ENCODE measurements at places on chromosomes 3 and 15.

- no peak for DNase-seq
Measured at GRCh38 chr3:131349946-131350347, 31.6 kb upstream of the NUDT16 start.

DNA sequence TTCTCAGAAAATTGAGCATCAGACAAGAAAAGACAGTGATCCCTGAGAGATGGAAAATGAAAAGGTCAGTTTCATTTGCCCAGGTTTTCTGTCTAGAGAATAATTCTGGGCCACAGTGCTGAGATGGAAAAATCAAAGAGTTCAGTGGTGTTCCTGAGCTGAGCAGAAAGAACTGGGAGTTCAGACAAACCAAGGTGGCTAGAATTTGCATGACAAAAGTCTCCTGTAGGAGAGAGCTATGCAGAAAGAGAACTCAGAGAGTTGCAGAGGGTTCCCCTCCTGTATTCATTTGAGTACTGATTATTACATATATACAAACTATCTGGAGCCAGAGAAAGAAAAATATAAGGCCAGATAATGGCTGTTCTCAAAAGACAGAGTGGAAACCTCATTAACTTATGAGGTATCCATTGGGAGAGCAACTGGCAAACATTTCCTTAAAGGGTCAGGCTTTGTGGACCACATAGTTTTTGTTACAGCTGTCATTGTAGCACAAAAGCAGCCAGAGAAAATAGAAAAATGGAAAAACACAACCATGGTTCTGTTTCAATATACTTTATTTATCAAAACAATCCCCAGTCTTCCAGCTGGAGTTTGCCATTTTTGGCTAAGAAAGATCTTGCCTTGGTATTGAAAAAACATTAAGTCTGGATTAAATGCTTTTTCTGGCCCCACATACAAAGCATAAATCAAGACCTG lies 1004.1 kb downstream of the TBL1XR1 start:
- DNase-seq: peak; percentile 38

DNA sequence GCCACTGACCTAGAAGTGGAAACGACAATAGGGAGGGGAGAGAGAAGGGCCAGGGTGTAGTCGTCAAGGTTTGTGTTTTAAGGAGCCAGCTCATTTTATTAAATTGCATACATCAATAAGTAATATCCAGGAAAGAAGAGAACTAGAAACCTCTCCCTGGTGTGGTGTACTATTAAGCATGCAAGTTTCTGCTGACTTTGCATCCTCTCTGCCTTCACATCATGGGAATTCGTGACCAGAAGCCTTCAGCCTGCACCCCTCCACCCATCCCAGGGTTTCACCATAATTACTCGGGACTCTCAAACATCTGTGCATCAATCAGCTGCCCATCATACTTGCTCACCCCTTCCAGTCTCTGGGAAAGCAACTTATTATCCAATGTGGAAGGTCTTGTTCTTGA lies 70.9 kb upstream of the UBE3A start:
- DNase-seq: no peak

GRCh38 chr15:49688135-49688790 lies 67.4 kb downstream of the DTWD1 start:
- DNase-seq: no peak

DNA sequence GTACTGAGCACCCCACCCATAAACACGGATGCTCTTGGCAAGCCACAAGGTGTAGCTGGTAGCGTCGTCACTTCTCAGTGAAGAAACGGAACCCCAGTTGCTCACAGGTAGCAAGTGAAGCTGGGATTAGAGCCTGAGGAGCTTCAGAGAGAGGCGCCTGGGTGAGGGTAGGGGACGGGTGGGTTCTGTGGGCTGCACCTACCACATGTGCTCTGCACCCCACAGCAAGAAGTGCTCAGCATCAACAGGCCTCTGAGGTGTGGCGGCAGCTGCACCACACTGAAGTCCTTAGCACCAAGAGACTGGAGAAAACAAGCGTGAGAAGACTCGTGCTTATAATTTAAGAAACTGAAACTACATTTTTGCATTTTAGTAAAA lies 9.8 kb downstream of the MAP6D1 start:
- DNase-seq: no peak

GRCh38 chr3:101571028-101571895 lies 2.7 kb upstream of the PCNP start:
- DNase-seq: no peak

- peak; percentile 28 for DNase-seq
Measured at GRCh38 chr3:142929109-142929508, 34.4 kb downstream of the PAQR9 start.

DNA sequence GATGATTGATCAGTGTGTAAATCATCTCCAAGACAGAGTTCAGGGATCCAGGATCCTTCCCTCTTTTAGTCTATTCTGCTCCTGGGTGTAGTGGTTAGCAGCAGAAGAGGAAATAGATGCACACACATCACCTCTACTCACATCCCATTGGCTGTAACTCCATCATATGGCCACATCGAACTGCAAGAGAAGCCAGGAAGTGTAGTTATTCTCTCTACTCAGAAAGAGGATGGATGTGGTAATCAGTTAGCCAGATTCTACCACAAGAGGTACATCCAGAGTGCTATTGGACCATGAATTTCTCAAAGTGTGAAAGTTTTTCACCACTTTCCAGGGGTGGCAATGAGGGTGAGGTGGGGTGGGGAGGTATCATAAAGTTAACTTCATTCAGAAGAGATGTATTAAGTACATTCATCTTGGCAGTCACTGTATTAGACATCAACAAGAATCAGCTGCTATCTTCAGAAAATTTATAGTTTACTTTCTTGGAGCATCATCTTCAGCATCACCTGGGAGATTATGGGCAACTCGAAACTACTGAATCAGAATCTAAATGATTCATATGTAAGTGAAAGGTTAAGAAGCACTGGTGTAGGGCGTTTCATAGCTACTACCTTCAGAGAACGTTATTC lies 60.6 kb upstream of the GAP43 start:
- DNase-seq: no peak

- no peak for DNase-seq
Measured at GRCh38 chr3:8678751-8679150, 34.2 kb upstream of the SSUH2 start.

GRCh38 chr3:30440880-30441279 lies 165.5 kb upstream of the TGFBR2 start:
- DNase-seq: no peak

GRCh38 chr3:73068419-73068818 lies 7.0 kb downstream of the EBLN2 start:
- DNase-seq: no peak

- DNase-seq: no peak
Measured at GRCh38 chr3:166195808-166196207, 358.6 kb upstream of the BCHE start.

- DNase-seq: no peak
Measured at GRCh38 chr3:98556164-98557130, 24.7 kb downstream of the GPR15 start.

DNA sequence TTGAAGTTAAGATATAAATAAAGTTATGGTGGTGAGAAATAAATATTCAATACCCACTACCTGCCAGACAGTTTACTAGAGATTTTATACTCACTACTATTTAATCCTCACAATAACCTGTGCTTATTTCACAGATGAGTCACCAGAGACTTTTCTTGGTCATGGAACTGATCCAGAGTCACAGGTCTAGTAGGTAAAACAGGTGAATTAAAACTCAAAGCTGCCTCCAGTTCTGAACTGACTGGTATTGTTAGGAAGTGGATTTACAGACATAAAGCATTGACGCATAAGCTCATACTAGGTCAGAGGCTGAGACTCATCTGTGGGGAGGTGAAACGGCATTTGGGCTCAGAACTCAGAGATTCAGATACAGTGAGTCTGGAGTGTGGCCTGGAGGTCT lies 1009.9 kb downstream of the AGBL1 start:
- DNase-seq: no peak

- no peak for DNase-seq
Measured at GRCh38 chr3:124121379-124122312, 129.7 kb upstream of the ROPN1 start.

- no peak for DNase-seq
Measured at GRCh38 chr3:177760803-177761202, 563.5 kb upstream of the TBL1XR1 start.

- DNase-seq: no peak
Measured at GRCh38 chr3:150215616-150216015, 192.5 kb upstream of the TSC22D2 start.

DNA sequence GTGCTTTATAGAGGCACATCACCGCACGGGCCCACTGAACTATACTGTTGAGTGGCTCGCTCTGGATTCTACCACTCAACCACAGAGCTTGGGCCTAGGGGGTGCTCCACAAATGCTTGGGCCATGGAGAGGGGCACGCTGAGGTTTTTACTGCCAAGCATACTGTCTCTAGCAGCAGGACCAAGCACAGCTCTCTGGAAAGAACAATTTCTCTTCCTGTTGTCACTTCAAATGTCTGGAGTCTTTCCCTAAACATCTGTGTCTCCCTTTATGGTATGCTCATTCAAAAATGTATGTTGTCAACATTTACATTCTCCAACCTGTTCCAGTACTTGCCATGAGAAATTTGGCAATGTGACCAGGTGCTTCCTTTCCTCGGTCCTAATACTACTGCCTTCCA lies 114.7 kb upstream of the TPM1 start:
- no peak for DNase-seq

DNA sequence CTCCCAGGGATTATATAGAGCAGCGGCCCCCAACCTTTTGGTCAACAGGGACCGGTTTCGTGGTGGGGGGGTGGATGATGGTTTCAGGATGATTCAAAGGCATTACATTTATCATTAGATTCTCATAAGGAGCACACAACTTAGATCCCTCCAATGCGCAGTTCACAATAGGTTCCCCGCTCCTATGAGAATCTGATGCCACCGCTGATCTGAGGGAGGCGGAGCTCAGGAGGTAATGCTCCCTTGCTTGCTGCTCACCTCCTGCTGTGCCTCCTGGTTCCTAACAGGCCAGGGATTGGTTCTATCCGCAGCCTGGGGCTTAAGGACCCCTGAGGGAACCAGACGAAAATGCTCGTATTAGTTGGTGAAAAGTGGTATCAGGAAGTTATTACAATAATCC lies 1.3 kb upstream of the HACD2 start:
- peak; percentile 47 for DNase-seq

DNA sequence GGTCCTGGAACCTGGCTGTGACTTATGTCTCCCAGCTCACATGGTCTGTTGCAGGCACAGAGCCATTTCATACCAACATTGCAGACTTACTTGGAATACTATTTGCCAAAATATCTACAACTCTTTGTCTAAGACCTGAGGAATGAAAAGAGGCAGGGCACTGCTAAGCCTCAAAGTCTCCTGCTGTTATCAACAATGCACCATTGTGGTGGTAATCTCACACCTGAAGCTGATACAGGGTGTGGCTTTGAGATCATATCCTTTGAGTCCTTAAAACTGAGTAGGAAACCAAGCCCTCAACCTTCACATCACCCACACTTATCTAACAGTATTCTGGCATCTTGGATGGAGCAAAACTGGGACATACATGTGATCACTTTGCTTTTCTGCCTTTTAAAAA lies 782.0 kb downstream of the EPHA3 start:
- DNase-seq: peak; percentile 40

DNA sequence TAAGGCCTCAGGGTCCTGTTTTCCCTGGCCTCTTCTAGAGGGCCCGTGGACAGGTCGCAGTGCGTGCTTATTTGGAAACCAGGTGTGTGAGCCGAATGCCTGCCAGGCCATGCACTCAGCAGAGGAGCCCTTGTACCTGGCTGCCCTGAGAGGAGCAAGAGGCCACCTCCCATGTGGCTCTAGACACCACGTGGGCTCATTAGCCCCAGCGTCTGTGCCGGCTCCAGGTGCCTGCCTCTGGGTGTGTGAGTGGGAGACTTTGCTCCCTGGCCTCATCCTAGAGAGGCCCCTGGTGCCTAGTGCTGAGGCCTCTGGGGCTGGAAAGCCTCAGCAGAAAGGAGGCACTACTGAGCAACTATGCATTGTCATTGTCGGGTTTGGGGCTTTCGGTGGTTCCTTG lies 50.4 kb downstream of the KLF13 start:
- DNase-seq: no peak

GRCh38 chr3:99776516-99777209 lies 41.0 kb upstream of the CMSS1 start:
- no peak for DNase-seq

DNA sequence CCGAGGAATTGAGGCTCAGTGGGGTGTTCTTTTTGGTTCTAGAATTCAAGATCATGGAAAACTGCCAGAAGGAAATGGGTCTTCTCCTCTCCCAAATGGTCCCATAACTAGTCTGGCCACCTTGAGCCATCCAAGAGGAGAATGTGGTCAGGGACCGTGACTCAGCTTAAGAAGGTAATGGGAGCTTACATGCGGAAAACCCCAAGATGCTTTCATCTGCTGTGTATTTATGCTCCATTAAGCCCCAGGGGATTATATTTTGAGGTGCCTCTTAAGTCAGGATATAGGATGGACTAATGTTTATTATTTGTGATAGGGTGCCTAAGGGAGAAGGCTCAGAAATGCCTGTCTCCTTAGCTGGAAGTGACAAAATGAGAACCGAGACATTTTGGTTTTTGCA lies 39.2 kb upstream of the DLG1 start:
- DNase-seq: no peak

DNA sequence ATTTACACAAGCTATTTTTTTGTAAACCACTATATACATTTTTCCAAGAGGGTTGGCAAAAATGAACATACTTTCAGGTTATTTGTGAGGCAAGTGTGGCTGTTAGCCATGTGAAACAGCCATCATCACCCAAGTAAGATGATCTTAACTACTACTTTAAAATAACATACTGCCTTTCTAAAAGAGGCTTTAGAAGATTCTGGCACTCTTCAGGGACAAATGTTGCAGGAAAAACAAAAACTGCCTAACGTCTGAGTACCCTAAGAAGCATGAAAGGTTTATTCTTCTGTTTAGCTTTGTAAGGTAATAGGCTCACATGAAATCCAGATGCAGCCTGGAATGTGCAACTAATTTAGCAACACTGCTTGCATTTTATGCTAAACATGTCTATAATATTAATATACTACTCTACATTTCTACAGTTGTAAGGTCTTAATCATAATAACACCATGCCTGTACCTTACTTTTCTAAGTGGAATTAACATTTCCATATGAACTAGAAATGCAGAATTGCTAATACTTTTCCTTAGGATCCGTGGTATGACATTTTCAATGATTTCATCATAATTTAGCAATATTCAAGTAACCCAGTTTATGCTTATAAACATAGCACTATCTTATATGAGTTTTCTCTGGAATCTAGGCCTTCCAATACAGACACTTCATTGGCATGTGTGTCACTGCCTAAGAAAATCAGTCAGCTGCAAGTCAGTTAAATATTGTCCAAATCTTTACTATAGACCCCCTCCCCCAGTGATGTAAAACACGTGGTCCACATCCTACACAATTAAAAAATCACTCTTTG lies 4.5 kb upstream of the LSAMP start:
- no peak for DNase-seq

Data from iPS DF 19.7 (cell line).